ENCODE measurements at places on chromosomes 6 and 20.

DNA sequence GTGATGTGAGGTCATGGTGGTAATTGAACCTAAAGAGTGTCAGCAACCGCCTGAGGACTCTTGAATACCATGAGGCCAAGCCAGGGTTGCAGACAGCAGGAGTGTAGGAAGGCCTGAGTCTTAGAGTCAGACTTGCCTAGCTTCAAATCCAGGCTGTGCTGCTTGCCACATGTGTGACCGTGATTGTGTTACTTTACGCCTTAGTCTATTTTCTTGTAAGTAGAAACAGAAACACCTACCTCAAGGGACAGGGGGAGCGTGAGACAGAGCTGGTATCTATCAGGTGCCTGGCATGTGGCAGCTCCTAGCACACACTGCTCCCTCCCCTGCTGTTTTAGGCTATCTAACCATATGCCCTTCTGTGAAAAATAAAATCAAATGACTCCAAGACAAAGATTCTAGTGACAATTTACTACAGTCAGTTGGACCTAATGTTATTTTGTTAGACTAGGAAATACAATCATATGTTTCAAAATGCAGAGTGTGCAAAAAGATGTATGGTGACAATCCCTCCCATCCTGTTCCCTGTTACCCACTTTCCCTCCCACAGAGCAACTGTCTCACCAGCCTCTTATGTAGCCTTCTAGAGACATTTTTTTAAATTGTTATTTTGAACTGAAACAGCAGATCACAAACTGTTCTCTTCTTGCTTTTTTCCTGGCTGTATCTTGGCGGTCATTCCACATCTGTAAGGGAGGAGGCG lies 21.7 kb downstream of the TAF8 start:
- no peak for DNase-seq

GRCh38 chr20:63264519-63264918 lies 8.1 kb upstream of the ARFGAP1 start:
- DNase-seq = no peak

DNA sequence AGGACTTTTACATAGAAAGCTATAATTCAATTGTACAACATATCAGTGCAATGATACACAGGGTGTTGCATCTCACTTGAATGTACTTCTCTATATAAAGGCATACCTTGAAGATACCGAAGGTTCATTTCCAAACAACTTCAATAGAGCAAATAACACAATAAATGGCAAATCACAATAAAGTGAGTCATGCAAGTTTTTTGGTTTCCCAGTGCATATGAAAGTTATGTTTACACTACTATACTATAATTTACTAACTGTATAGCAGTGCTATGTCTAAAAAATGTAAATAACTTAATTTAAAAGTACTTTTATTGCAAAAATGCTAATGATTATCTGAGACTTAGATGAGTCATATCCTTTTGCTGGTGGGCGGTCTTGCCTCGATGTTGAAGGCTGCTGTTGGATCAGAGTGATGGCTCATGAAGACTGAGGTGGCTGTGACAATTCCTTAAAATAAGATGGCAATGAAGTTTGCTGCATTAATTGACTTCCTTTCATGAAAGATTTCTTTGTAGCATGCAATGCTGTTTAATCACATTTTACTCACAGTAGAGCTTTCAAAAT lies 188.8 kb downstream of the TASP1 start:
- DNase-seq = no peak

GRCh38 chr20:13659288-13659687 lies 20.6 kb upstream of the TASP1 start:
- no peak for DNase-seq

DNA sequence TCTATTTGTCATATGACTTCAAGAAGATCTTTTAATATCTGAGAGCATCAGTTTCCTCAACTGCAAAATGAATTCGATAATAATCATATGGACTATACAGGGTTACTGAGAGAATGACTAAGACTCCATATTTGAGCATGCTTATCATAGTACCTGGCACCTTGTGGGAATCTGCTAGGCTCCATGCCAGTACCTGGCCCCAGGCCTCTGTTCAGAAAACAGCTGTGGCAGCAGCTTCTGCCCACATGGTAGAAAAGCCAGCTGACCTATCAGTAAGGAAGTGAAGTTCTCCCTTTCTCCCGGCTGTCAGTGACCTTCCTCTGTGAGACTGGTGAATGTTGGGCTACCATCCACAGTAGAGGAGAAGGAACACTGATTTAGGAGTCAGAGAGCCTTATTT lies 574.9 kb upstream of the CHD6 start:
- DNase-seq = no peak

- DNase-seq = no peak
Observed at GRCh38 chr6:119628691-119629594, 279.4 kb upstream of the MAN1A1 start.

DNA sequence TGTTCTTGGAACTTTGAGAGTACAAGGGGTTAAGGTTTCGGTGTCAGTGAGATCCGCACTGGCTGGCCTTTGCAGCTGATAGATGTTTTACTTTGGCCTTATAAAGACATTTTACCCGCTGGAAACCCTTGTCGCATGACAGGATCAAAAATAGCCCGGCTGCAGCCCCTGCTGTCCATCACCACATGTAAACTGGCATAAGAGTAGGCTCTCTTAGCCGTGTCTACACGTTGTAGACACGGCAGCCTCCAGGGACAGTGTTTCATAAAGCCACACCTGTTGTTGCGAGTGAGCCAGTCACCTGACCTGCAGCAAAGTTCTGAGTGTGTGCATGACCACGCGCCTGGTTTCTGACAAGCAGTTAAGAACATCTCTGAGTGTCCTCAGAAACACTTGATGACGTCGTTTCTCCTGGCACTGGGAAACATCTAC lies 8.5 kb downstream of the RBM24 start:
- no peak for DNase-seq

- no peak for DNase-seq
Observed at GRCh38 chr6:38552121-38552520, 87.6 kb downstream of the BTBD9 start.

DNA sequence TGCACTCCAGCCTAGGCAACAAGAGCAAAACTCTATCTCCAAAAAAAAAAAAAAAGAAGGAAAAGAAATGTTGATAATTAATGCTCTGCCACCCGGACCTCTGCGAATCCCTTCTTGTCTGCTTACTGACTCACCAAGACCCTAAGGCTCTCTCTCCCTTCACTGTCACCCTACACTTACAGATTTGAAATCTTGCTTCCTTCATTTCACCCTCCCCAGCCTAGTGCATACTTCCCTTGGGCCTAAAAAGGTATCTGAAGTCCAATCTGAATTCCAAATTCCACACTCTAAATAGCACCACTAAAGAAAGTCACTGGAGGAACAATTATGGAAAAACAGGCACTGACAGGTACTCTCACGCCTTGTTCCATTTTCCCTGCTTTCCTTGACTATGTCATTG lies 9.4 kb upstream of the PHF20 start:
- no peak for DNase-seq

GRCh38 chr20:5000263-5001173 lies 792 bp downstream of the SLC23A2 start:
- DNase-seq = no peak

DNA sequence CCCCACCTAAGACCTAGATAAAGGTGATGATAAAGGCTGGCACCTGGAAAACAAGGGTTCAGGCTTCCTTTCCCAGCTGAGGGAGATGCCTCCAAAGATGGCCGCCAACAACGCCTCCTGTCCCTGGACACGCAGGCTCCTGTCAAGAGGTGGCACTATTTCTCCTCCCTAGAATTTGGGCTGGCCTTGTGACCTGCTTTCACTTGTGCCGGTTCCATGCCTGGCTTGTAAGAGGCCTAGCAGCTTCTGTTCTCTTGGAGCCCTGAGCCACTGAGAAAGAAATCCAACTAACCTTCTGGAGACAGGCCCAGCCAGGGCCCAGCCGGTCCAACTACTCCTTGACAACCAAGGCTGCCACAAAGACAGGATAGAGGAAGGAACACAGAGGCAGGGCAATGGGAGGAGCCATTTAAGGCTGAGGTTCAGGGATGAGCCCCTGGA lies 60.2 kb upstream of the RALY start:
- DNase-seq = peak; percentile 63

GRCh38 chr20:58019850-58020625 lies 208.4 kb downstream of the ANKRD60 start:
- no peak for DNase-seq

DNA sequence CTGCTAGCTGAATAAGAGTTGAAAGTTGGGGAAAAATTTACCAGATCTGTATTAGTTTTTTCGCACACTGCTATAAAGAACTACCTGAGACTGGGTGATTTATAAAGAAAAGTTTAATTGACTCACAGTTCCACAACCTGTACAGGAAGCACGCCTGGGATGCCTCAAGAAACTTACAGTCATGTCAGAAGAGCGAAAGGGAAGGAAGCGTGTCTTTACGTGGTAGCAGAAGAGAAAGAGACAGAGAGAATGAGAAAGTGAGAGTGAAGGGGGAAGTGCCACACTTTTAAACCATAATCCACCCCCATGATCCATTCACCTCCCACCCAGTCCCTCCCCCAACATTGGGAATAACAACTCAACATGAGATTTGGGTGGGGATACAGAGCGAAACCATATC lies 79.6 kb downstream of the KHDC1L start:
- DNase-seq = no peak

DNA sequence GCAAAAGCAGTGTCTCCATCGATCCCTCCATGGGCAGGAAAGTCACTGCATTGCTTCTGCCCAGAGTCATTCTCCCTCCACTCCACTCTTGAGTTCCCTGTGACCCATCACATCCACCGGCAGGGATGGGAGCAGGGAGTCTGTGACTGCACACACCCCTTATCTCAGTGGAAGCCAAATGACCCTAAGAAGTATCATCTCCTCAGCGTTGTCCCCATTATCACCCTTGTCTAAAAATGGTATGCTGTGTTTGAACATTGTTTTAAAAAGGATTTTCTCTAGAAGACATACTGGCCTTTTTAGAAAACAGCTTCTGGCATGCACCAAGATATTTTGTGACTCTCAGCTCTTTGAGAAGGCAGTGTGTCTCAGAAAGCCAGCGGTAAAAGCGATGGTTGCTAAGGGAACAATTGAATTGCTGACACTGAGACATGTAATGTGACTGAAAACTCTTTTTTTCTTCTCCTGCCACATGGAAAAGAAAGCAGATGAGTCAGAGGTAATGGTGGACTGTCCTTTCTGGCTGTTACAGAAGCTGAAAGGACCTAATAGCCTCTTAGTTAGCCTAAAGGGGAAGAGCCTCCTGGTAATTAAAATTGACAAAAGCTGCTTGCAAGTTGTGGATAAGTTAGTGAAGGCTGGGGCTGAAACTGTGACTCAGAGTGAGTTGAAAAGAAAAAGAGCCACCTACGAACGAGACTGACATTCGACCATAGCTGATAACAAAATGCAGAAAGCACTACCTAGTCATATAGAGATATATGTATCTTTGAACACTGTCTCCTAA lies 120.5 kb downstream of the MAP3K7 start:
- DNase-seq = no peak
